ENCODE measurements at places on chromosomes 11 and 22.

DNA sequence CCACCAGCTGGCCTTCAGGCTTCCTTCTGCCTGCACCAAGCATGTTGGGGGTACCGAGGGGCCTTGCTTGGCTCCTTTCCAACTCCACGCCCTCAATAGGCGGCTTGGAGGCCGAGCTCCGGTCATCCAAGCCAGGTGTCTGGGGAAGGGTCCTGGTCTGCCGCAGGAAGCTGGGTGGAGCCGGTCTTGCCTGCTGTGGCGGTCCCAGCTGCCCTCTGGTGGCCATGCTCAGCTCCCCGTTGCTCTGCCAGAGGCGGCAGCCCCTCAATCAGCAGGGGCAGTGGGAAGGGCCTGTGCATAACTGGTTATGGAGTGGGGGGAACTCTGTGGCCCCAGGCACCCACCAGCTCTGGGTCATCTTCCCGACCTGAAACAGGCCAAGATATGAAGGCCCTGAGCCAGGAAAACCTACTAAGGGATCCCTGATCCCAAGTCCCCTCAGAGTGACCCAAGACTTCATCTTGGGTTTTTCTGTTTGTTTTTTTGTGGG, 3.2 kb downstream of the ARVCF start:
- no peak for DNase-seq

- no peak for DNase-seq
Observed at GRCh38 chr22:47094861-47095330, 332.4 kb downstream of the TBC1D22A start.

DNA sequence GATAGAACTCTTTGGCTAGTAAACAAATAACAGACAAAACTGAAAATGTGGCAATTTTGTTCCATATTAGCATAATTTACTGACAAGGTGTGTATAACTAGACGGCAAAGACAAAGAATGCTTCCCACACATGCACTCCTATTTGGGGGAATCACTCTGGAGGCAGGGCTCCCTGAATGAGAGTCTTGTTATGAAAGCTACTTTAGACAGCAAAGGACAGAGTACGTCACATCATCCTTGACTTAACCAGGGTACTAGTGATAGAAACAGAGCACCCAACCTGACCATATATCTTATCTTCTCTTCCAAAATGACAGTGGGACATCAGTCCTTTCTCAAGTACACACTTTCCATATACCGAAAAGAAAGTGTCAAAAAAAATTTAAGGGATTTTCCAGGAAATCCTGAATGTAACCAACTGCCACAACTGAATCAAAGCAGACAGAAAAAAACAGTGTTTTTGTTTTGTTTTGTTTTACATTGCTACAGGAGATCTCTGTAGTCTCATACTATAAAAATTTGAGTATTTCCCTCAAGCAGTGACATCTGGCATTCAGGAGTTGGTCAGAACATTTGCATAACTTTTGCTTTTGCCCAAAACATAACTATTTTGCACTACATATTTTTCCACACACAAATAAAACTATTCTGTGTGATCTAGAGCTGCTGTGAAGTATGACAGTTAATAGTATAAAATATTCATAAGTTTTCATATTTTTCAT, 98.9 kb downstream of the ARHGAP20 start:
- no peak for DNase-seq

GRCh38 chr22:46297151-46297812, 612 bp downstream of the GTSE1 start:
- peak; percentile 18 for DNase-seq

GRCh38 chr11:8099291-8099899, 18.4 kb downstream of the TUB start:
- peak; percentile 12 for DNase-seq

GRCh38 chr22:22857607-22858558, 29.7 kb upstream of the IGLL5 start:
- no peak for DNase-seq

GRCh38 chr22:30694171-30694639, 469 bp upstream of the OSBP2 start:
- DNase-seq: peak; percentile 19

DNA sequence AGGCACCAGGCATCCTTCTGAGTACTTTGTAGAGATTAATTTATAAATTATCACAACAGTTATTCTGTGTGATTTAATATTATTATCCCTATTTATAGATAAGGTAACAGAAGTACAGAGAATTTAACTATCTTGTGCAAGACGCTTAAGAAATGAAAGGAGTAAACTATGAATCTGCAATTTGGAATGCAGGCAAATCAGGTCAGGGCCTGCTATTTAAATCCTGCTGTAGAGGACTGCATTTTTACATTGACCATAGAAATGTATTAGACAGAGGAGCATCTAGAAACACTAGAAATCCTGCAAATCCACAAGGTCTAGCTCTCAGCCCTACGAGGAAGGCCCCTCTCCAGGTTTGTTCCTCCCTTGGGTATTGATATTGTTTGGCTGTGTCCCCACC, 336.2 kb downstream of the ETS1 start:
- DNase-seq: no peak

GRCh38 chr11:36258730-36259360, 30.4 kb downstream of the COMMD9 start:
- peak; percentile 4 for DNase-seq

DNA sequence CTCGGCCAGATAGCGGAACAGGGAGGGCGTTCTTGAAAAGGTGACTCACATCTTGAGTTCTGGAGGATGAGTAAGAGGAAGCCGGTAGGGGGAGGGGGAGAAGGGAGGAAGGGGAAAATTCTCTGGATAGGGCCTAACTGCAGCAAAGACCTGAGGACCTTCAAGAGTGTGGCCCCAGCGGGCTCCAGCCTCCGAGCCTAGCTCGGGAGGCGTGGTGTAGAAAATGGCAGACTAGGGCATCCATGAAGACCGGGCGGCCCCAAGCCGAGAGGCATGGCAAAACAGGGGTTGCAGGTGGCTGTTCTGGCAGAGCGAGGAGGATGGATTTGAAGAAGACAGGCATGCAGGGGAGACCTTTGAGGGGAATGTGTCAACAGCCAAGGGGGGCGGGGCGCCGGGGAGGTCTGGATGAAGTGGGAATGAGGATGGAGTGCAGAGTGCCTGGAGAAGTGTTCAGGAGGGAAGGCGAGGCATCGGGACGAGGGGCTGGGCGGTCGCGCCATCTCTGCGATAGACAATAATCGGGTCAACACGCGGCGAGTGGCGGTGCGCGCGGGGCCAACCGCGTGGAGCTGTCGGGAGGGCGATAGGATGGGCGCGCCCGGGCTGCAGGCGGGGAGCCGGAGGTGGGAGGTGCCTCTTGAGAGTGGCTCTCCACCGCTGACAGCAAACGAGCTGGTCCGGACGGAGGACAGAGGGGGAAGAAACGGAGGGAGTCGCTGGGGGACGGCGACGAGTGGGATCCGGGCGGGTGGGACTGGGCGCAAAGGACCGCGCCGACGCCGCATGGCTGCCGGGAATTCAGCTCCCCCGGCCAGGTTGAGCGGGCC, 40.0 kb upstream of the CREB3L1 start:
- peak; percentile 34 for DNase-seq

DNA sequence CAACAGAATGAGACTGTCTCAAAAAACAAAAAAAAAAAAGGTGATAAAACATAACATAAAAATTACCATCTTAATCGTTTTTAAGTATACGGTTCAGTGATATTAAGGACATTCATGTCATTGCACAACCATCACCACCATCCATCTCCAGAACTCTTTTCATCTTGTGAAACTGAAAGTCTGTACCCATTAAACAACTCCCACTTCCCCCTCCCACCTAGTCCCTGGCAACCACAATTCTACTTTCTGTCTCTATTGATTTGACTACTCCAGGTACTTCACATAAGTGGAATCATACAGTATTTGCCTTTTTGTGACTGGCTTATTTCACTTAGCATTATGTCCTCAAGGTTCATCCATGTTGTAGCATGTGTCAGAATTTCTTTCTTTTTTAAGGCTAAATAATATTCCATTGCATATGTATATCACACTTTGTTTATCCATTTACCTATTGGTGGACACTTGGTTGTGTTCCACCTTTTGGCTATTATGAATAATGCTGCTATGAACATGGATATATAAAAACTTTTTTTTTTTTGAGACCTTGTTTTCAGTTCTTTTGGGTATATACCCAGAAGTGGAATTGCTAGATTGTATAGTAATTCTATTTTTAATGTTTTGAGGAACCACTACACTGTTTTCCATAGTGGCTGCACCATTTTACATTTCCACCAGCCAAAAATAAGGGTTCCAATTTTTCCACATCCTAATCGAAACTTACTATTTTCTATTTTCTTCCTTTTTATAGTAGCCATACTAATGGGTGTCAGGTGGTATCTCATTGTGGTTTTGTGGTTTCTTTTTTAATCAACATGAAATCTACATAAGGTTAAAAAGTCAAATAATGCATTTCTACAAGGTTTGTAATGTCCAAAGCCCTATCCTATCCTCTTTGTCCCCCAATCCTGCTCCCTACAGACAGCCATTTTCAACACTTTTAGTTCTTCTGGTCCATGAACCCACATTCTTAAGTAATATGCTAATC, 23.4 kb upstream of the PIK3C2A start:
- DNase-seq: no peak

DNA sequence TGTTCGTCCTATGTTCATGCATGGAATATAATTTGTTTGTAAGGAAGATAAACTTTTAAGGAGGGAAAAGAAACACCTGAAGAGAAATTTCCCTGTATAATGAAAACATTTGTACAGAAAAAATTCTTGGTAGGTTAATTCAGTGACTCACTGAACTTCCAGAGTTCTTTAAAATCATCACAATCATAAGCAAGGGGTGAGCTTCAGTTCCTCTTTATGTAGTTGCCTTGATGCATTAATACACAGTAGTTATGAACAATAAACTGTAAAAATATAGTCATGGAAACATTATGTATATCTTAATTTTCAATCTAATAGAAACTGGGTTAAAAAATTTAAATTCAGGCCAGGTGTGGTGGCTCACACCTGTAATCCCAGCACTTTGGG, 1.1 kb upstream of the C11orf65 start:
- no peak for DNase-seq

DNA sequence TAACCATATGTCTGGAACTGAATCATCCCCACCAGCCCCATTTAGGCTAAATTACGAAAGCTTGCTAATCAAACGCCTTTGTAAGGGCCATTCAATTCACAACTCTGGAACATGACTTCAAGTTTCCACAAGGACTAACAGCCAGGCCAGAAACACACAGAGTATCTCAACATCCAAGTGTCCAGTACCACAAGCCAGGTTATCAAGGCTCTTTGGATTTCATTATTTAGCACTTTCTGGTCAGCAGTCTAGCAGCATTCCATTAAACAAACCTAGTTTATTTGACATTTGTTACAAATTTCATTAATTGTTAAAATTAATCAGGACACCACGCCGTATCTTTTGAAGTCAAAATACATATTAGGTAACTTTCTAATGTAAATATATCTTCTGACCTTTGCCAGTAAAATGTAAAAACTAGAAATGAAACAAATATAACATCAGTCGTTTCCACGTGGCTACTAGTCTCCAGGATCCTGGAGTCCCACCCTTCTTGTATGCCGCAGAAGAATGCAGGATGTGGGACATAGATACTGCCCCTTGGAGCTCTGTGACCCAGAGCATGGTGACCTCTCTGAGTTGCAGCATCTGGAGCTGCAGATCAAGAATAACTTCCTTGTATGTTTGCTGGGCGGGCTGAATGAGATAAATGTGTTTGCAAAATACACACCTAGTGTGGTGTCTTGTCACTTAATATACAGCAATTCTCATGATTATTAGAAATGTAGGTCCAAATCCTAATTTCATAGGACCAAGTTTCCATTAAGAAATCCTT, 64.7 kb downstream of the MPPED2 start:
- no peak for DNase-seq

DNA sequence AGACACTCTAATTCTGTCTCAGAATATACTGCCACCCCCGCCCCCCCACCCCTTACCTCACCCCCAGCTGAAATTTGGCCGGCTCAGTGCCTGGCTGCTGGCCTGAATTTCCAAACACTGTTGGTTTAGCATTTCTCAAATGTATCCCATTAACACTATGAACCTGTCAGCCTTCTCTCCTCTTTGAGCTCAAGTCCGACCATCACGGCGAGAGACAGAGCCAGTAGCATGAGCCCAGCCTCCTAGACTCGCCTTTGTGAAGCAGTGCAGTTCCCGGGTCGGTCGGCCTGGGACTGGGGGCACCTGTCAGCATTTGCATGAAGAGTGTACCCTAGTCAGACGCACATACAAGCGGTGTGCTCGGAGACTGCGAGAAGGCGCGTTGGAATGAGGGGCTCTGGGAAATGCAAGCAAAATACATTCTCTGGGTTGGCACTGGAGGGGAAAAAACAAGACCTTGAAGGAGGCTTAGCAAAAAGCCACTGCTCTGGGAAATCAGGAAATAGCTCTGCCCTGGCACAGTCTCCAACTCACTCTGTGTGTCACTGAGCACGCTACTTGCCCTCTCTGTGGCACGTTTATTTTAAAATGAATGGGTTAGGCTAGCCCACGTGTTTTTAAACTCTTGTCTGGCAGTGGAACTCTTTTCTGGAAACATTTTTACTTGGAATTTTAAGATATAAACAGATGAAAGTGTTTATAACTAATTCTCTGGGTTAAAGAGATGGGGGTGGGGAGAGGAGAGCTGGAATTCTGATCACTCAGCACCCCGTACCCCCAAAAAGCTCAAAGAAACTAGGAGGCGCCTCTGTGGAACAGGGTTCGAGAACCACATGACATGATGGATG, 108.3 kb downstream of the TIMP3 start:
- no peak for DNase-seq

DNA sequence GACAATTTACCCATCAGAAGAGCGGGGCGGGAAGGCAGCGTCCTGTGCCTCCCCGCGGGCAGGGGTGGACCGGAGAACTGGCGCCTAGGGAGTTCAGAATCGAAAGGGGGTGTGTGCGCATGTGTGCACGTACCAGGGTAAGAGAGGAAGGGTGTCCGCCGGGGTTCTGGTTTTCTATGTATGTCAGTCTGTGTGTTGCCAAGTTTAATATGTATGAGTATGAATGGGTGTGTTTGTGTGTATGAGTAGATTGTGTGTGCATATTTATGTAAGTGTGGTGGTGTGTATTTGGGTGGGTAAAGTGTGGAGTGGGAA, 2.0 kb downstream of the KCNC1 start:
- DNase-seq: no peak

DNA sequence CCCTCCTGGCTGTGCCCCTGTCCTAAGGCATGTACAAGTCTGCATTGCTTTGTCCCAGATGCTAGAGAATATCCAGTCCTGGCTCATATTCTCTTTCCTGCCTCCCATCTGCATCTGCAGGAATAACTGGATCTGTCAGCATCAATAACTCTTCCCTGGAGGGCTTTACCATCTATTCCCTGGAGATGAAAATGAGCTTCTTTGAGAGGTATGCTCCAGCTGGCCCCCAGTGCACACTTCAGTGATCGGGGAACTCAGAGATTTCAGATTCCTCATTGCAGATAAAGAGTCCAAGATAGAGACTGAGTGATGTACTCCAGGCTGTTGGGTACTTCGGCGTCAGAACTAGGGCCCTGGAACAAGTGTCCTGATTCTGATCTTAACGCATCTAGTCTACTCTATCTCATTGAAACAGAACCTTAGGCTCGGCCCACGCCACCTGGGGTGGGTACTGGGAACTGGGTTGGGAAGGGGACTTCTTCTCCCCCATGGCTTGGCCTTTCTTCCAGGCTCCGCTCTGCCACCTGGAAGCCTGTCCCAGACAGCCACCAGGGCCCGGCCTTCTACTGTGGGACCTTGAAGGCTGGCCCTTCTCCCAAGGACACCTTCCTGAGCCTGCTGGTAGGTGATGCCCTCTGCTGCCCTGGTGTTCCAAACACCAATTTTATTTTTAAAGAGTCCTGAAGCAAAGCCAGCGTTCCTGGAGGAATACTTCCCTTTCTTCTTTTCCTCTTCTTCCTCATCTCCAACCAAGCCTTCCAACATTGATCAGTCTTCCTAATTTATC, 17.8 kb upstream of the GLB1L2 start:
- no peak for DNase-seq

GRCh38 chr11:98195300-98195699, 825.4 kb upstream of the CNTN5 start:
- no peak for DNase-seq
